ENCODE measurements at places on chromosomes 13 and 19. TPM values are rescaled to one million over a fixed set of nuclear protein-coding genes. Genes with fewer than 3 reads are reported as not detected.

DNA sequence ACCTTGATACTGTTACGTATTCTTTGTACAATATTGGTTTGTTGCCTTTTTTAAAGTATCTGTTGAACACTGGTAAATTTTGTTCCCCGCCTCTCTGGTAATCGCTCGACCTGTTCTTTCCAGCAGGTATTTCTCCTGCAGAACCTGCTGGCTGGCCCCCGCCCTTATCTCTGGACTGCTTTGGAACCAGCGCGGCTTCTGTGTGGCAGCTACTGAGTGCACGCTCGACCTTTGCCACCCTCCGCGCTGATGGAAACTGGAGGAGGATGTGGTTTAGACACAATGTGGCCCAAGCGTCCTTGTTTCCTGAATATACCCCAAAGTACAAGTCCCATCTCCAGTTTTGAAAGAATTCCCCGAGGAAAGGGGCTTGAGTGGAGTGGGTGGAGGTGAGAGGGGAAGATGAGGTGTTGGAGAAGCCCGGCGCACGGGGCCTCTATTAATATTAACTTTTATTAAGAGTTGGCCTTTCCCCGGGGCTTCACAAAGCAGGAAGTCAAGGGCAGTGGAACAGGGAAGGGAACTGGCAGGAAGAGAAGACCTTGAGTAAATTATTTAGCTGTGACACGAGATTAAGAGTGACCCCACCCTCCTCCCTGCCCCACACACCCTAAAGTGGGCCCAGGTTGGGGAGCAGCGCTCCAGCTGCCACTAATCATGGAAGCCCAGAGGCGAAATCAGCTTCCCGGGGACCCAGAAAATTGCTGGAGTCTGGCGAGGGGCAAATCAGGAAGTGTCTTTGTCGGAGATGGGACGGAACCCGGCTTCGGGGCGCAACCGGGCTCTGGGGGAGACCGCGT, 16.0 kb downstream of the CDX2 start:
- H3K36me3 ChIP-seq, result no peaks in the 10 kb centered on the region
- no peak overlapping the region for H3K27ac ChIP-seq
- H3K27me3 ChIP-seq, result peaks cover 22% of the 10 kb centered on the region
- H3K4me1 ChIP-seq, result peaks cover 6% of the 10 kb centered on the region
- no peak overlapping the region for H3K4me3 ChIP-seq

- DNase-seq, result no peak
- peaks cover 14% of the 10 kb centered on the region for H3K36me3 ChIP-seq
- H3K4me1 ChIP-seq, result no peaks in the 10 kb centered on the region
- H3K27me3 ChIP-seq, result no peaks in the 10 kb centered on the region
These were observed 20.8 kb downstream of the ANKRD10 start for GRCh38 chr13:110894086-110894485.

GRCh38 chr13:77907666-77908341, 10.8 kb downstream of the EDNRB start:
- no peak overlapping the region for H3K4me3 ChIP-seq
- H3K4me1 ChIP-seq, result no peaks in the 10 kb centered on the region
- no peaks in the 10 kb centered on the region for H3K36me3 ChIP-seq
- no peak overlapping the region for H3K27ac ChIP-seq
- H3K27me3 ChIP-seq, result no peaks in the 10 kb centered on the region
- no peak for DNase-seq

- H3K27ac ChIP-seq, result no peak overlapping the region
- peak overlapping the region; percentile 63 for H3K4me3 ChIP-seq
- DNase-seq, result peak; percentile 10
- H3K36me3 ChIP-seq, result no peaks in the 10 kb centered on the region
These were observed 721 bp downstream of the TNFSF11 start for GRCh38 chr13:42574435-42575311.

- no peak for DNase-seq
- H3K36me3 ChIP-seq, result no peaks in the 10 kb centered on the region
- H3K27ac ChIP-seq, result no peak overlapping the region
- no peaks in the 10 kb centered on the region for H3K27me3 ChIP-seq
- no peaks in the 10 kb centered on the region for H3K4me1 ChIP-seq
These were observed 194.3 kb upstream of the SLITRK6 start for GRCh38 chr13:85993567-85993966.

GRCh38 chr19:48419158-48419920, 25.9 kb downstream of the GRIN2D start:
- peaks cover 12% of the 10 kb centered on the region for H3K4me1 ChIP-seq
- H3K4me3 ChIP-seq, result peak overlapping the region; percentile 8
- no peaks in the 10 kb centered on the region for H3K36me3 ChIP-seq
- DNase-seq, result peak; percentile 56

GRCh38 chr13:106525865-106526264, 9.6 kb downstream of the EFNB2 start:
- no peak overlapping the region for H3K27ac ChIP-seq
- no peaks in the 10 kb centered on the region for H3K4me1 ChIP-seq
- no peak overlapping the region for H3K4me3 ChIP-seq
- no peaks in the 10 kb centered on the region for H3K36me3 ChIP-seq
- no peaks in the 10 kb centered on the region for H3K27me3 ChIP-seq
- DNase-seq, result no peak

DNA sequence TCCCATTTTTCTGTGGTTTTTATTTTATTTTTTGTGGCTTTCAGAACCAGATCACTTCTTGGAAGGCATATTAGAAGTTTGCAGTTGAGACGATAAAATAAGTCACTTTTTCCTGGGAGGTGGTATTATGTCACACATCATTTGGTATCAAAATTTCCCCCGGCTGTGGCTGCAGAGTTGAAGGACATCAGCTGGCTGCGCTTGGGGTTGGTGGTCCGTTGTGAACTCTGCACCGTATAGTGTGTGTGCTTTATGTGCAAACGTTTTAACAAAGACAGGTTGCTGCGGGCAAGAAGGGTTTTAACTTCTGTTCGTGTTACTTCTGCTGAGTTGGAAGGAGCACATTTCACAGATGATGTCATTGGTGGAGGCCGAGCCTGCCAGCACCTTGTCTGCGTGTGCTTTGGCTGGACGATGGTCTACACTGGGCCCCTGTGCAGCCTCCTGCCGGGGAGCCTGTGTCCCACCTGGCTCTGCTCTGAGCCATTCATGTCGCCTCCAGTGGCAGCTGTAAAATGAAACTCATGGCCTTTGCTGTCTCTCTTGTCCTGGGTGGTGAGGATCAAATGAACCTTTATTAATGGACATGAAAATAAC, 9.6 kb downstream of the ATP11A start:
- peaks cover under 1% of the 10 kb centered on the region for H3K4me1 ChIP-seq
- no peak for DNase-seq
- no peak overlapping the region for H3K27ac ChIP-seq
- no peaks in the 10 kb centered on the region for H3K27me3 ChIP-seq
- no peaks in the 10 kb centered on the region for H3K36me3 ChIP-seq
- no peak overlapping the region for H3K4me3 ChIP-seq

DNA sequence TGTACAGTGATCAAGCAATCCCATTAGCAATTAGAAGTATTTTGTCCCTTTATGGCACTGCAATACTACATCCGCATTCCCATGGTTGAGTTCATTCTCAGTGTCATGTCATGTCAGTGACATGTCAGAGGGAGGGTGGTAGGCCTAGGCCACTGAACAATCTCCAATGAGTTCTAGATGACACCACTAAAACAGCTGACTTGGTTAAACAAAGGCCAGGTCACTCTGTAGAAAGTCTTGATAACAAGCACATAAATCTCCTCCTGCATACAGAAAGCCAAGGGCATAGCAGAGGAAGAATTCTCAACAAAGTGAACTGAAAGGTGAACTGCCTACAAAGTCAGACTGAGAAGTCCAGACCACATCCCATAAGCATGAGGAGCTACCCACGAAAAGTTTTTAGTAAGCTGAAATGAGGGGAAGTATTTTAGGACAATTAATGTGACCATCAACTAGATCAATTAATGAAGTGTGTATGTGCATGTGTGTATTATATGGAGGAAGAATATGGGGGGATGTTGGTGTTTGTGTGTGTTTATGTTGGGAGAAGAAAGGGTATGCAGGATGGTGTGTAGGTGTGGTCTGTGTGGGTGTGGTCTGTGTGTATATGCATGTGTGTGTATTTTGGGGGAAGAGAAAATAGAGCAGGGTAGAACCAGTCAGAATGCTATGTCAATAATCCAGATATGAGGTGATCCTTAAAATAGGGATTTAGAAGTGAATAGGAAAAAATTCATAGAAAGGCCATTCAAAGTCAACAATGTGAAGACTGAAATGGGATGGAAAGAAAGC, 67.7 kb downstream of the TBC1D4 start:
- no peak for DNase-seq
- H3K36me3 ChIP-seq, result no peaks in the 10 kb centered on the region
- no peaks in the 10 kb centered on the region for H3K27me3 ChIP-seq
- no peaks in the 10 kb centered on the region for H3K4me1 ChIP-seq
- H3K27ac ChIP-seq, result no peak overlapping the region
- no peak overlapping the region for H3K4me3 ChIP-seq

DNA sequence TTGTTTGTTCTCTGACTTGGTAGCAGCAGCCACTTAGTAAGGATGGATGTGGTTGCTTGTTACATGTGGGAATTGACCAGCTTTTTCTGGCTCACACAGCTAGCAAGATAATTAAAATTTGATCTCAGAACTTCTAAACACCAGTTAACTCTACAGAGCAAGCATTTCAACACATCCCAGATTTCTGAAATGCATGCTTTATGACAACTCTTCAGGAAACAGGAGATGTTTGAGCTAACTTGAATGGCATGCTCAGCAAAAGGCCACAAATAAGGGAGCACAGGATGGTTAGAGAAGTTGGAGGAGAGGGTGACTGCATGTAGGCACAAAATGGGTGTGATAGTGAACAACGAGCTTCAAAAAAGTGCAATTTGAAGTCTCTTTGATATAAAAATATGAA, 167.1 kb upstream of the SPRY2 start:
- no peaks in the 10 kb centered on the region for H3K36me3 ChIP-seq
- no peaks in the 10 kb centered on the region for H3K4me1 ChIP-seq
- no peaks in the 10 kb centered on the region for H3K27me3 ChIP-seq
- no peak overlapping the region for H3K27ac ChIP-seq
- no peak overlapping the region for H3K4me3 ChIP-seq
- no peak for DNase-seq

- no peaks in the 10 kb centered on the region for H3K27me3 ChIP-seq
- no peak within 1 kb of the TSS for H3K27ac ChIP-seq
- no peaks in the 10 kb centered on the region for H3K36me3 ChIP-seq
- peaks cover 25% of the 10 kb centered on the region for H3K4me1 ChIP-seq
- DNase-seq, result peak; percentile 12
These were observed at the start of gene CEACAM1 for GRCh38 chr19:42528354-42529247. Gene CEACAM1, minus strand, starts transcription at chr19:42528481. Its CDS starts 107 bp downstream, at chr19:42528374.

DNA sequence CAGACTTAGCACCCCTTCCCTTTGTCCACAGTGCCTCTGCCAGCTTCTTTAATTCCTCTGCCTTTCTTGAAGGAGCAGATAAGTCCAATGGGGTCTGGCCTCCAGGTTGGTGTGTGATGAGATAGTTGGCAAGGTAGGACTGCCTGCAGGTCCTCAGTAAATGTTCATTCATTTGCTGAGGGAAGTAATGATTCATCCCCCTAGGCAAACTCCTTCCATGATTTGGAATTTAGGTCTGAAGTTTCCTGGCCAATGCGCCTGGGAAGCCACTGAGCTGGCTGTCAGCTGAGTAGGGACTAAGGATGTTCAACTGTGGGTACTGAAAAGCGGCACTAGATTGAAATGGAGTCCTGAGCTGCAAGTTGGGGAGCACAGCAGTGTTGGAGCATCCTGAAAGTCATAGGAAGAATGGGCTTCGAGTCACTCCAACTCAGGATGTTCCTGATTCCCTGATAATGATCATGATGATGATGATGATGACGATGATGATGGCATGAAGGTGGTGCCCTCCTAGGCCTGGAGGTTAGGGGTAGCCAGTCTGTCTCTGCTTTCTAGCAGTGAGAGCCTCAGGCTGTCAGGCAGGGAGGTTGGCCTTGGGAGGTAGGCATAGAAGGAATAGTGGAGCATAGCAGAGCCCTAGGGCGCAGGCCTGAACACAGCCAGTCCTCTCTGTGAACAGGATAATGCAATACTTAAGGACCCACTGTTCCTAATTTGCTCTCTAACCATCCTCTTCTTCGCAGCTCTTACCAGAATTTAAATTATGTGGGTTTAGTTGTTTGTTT, 44.7 kb downstream of the COL4A2 start:
- no peaks in the 10 kb centered on the region for H3K27me3 ChIP-seq
- no peak overlapping the region for H3K27ac ChIP-seq
- no peak overlapping the region for H3K4me3 ChIP-seq
- no peaks in the 10 kb centered on the region for H3K4me1 ChIP-seq
- no peak for DNase-seq

DNA sequence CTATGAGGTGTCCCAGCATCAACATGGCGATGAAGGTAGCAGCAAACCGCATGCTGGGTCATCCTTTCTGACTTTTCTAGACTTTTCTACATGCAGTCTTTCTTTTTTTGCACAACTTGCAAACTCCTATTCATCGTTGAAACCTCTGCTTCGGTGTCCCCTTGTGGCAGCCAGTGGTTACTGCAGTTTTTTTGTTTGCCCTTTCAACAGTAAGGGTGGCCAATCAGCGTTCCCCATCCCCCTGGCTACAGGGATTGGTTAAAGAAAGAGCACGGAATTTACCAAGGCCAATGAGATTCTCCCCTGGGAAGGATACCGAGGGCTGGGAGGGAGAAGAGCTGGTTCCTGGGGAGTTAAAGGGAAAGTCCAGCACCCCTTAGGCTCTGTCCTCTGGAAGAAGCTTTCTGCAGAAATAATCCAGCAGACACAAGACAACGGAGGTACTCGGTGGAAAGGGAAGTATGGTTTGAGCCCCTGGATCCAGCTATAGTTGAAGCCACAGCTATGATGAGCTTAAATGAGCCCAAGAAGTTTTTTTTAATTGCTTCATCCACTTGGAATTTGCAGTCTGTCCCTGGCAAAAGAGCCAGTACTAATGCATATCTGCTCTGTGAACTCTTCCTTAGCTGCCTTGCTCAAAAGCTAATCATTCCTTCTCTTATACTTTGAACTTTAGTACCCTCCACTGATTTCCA, 5.6 kb upstream of the LSM4 start:
- H3K4me1 ChIP-seq, result peaks cover 16% of the 10 kb centered on the region
- H3K27me3 ChIP-seq, result no peaks in the 10 kb centered on the region
- H3K36me3 ChIP-seq, result no peaks in the 10 kb centered on the region
- DNase-seq, result peak; percentile 79
- H3K4me3 ChIP-seq, result peak overlapping the region; percentile 50

DNA sequence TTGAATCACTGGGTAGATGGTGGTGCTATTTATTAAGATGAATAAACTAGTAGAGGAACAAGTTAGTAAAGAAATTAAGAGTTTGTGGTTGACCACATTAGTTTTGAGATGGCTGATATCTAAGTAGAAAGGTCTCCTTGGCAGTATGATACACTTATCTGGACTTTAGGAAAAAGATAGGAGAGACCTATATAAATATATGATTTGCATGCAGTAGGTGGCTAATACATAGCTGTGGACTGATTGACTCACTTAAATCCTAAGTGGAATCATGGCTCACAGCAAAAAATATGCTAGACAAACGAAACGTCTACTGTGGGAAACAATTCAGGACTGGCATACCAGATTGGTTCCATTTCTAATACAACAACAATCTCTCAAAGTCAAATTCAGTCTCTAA, 92.0 kb downstream of the CAB39L start:
- no peak overlapping the region for H3K27ac ChIP-seq
- H3K4me3 ChIP-seq, result no peak overlapping the region
- no peaks in the 10 kb centered on the region for H3K27me3 ChIP-seq
- no peaks in the 10 kb centered on the region for H3K4me1 ChIP-seq

Gene TM9SF2
- 88.0 TPM for total RNA-seq

Gene CGB3
- not detected for total RNA-seq

Gene NPAS1
- total RNA-seq, result 0.24 TPM
